Skeletal muscle cell (primary cell): ENCODE measurements at places on chromosomes 11 and 22.

DNA sequence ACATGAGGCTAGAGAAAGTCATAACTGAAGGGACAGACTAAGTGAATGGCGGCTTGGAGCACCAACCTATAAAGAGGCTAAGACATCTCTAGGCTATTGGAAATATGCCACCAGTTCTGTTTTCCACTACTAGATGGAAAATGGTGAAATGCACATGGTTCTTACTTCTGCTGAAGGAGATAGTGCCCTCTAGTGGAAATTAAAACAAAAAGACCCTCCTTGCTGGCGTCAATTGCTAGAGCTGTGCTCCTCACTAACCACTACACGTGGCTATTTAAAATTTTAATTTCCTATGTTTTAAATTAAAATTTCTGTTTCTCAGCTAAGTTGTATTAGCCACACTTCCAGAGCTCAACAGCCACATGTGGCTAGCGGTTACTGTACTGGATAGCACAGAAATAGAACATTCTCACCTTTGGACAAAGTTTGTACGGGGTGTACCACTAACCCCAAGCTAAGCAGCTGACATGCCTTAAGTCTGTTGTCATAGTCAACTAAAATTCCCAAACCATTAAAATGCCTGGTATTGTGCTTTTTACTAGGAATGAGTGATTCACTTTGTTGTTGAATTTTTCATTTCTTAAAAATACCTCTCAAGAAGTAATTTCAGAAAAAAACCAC, 34.1 kb upstream of the CALCA start:
- peak; percentile 1 for DNase-seq

DNA sequence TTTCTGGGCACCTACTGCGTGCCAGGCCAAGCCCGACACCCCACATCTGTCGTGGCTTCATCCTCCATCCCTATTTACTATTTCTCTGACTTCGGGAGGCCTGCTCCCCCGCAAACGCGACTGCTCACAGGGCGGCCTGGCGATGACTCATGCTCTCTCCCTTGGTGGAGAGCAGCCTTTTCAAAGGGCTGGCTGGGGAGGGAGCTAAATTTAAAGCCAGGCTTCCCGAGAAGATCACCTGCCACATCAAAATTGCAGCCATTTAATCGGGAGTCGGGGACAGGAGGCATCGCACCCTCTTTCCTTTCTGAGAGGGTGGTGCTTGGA, 24.9 kb upstream of the SHISAL1 start:
- DNase-seq, result no peak

GRCh38 chr11:103871923-103872551, 164.4 kb upstream of the DDI1 start:
- no peak for DNase-seq

GRCh38 chr11:10653946-10654810, 39.4 kb downstream of the IRAG1 start:
- DNase-seq, result no peak

DNA sequence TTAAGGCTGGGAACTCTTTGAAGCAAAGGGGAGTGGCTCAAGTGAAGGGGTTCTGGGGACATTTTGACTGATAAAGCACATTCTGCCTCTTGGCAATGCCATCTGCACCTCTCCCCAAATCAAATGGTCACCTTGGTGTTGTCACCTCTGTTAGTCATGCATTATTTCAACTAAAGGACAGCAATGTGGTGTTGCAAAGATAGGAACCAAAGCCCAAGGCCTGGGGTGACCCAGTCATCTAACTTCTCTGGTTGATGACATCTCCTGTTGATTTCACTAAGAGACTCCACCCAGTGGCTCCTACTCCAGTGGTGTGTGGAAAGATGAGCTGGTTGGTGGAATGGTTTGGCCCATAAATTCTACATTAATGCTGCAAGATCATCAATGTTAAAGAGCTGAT, 7.8 kb upstream of the MS4A1 start:
- DNase-seq, result no peak

DNA sequence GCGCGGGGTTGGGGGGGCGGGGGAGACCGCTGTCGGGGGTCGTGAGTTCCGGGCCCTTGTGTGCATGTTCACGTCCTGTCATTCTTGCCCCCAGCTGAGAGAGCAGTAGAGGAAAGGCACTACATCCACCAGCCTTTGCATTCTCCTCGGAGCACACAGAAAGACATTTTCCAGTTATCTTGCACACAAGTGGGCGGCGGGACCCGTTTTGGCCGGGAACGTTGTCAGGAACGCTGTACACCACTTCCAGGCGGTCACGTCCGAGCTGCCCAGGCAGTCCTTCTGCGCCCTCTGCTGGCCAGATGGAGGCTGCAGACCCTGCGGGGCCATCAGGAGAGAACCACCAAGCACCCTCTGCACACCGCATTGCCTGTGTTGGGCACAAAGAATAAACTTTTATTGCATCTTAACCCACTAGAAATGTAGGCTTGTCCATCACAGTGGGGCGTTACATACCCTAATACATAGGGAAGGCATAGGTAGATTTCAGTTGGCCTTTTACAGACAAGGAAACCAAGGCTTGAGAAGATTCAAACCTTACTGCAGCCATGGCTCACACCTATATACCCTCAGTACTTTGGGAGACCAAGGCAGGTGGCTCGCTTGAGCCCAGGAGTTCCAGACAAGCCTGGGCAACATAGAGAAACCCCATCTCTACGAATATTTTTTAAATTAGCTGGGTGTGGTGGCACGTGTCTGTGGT, 2.8 kb upstream of the CDKN1C start:
- DNase-seq, result peak; percentile 49

DNA sequence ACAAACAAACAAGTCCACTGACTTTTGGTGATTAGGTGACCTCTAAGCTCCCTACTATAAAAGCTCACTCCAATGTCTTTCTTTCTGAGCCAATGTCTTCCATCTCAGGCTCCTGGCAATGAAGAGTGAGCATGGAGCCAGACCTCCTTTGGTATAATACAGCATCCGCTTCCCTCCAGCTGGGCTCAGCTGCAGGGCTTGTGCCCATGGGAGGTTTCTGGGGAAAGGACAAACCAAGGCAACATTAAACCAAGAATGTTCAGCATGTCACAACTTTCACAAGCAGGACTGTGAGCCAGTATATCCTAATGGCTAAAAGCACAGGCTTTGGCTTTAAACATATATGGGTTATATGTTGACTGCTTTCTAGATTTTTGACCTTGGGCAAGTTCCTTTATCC, 58.8 kb downstream of the EHF start:
- no peak for DNase-seq

GRCh38 chr22:17228725-17229126, 9.5 kb upstream of the ADA2 start:
- no peak for DNase-seq

DNA sequence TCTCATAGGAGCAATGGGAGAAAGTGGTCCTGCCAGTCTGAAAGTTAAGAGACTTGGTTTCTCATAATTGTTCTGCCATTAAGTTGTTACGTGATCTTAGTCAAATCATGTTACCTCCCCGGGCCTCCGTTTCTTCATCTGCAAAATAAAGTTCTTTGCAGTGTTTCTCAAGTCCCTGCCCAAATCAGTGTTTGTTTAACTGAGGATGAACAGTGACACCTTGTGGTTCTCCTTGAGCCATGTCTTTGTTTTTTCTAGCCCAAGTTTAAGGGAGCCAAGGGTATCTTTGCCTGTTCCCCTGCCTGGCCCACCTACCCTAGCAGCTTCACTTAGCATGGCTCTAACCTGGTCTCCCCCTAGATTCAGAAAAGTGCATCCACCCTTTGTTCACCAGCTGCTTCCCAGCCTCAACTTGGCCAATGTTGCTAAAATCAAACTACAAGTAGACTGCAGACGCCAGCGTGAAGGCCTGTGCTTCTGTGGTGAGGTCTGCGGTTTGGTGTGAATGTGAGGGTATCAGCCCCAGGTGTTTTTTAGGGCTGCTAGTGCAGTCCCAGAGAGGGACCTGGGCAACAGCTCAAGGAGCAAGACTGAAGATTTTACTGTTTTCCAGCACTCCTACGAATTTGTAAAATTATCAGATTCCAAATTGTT, 35.5 kb downstream of the FZD4 start:
- peak; percentile 49 for DNase-seq

GRCh38 chr11:102926961-102927623, 28.4 kb downstream of the MMP13 start:
- DNase-seq, result no peak

DNA sequence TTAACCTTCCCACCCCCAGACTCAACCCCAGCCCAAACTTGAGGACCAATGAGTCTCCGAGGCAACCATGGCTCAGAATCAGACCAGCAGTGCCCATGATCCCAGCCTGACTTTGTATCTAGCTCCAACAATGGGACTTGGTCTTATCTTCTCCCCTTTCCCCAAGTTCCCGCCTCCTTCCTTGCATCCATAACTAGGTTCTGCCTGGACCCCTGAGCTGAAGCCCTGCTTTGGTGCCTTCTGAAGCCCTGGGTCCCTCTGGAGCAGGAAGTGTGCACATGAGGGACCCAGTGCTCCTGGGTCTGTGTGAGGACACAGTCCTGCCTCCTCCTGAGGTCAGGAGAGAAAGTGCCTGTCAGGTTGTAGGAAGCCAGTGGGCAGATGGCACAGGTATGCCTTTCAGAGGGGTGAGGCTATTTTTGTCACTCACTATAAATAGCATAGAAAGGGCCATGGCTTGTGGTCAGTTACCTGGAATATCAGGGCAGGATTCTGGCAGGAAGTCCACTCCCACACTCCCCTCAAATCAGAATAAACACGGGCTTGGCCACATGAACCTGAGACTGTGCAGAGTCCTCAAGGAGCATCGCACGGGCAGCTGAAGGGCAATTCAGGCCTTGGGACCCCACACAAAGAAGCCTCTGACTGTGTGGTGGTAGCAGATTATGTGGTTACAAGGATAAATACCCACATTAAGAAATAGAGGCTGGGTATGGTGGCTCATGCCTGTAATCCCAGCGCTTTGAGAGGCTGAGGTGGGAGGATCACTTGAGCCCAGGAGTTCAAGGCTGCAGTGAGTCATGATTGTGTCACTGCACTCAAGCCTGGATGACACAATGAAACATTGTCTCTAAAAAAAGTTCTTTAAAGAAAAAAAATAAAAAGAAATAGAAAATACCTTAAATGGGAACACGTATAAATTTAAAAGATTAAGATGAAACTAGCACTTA, 27.4 kb downstream of the RCN1 start:
- no peak for DNase-seq

- no peak for DNase-seq
These were observed 129.1 kb upstream of the ARHGAP42 start for GRCh38 chr11:100557830-100558611.

DNA sequence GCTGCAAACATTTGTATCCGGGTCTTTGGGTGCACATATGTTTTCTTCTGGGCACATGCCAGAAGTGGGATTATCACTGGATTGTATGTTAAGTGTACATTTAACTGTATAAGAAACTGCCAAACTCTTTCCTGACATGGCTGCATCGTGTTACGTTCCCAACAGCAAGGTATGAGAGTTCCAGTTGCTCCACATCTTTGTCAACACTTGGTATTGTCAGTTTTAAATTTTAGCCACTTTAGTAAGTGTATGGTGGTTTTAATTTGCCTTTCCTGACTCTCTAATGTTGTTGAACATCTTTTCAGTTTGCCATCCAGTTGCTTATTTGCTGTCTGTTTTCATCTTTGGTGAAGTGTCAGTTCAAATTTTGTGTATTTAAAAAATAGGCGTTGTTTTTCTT, 22.5 kb upstream of the SMIM38 start:
- DNase-seq, result no peak

GRCh38 chr11:44709966-44710365, 16.8 kb upstream of the TSPAN18 start:
- peak; percentile 12 for DNase-seq

GRCh38 chr11:11382858-11383532, 29.9 kb upstream of the CSNK2A3 start:
- DNase-seq, result no peak

DNA sequence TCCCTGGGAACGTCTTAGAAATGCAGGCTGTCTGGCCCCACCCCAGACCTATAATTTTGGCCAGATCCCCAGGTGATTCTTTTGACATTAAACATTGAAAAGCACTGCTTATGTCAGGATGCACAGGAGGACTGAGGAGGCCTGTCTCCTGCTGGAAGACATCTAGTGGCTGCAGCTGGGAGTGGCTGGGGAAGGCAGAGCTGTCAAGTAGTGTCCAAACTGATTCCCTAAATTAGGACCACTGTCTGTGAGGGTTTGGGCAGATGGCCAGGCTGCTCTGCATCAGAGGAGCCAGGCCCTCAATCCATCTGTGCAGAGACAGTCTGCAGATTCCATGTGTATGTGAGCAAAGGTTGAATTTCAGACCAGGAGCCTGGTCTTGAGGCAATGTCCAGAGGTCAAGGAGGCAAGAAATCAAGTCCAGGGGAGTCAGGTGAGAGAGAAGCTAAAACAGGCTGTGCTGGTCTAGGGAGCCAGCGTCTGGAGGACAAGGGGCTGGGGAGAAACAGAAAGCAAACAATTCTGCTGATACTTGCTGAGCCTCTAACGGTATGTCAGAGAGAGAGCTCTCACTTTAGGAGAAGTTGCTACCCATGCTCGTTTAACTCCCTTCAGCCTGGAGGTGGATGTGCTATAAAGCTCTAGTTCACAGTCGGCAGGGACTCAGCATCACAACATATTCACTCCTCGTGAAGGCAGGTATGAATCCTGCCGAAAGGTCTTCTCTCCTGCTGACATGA, 15.3 kb upstream of the SYTL2 start:
- no peak for DNase-seq

- DNase-seq, result no peak
These were observed at the start of gene RASSF10 for GRCh38 chr11:13008625-13009475. Gene RASSF10 (plus strand): TSS chr11:13009316. CDS start chr11:13009577, 261 bp downstream.

DNA sequence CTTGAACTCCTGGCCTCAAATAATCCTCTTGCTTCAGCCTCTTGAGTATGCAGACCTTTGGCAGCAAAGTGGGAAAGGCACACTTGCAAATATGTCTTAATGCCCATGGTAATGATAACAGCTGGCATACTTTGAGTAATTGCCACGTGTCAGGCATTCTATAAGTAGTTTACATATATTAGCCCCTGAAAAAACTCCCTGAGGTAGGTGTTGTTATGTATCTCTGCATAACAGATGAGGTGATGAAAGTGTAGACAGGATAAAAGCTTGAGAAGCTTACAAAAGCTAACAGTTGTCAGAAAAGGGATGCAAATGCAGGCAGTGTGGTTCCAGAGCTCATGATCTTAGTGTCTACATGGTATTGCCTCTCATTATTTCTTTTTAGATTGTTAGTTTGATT, 291.1 kb upstream of the C11orf87 start:
- no peak for DNase-seq

DNA sequence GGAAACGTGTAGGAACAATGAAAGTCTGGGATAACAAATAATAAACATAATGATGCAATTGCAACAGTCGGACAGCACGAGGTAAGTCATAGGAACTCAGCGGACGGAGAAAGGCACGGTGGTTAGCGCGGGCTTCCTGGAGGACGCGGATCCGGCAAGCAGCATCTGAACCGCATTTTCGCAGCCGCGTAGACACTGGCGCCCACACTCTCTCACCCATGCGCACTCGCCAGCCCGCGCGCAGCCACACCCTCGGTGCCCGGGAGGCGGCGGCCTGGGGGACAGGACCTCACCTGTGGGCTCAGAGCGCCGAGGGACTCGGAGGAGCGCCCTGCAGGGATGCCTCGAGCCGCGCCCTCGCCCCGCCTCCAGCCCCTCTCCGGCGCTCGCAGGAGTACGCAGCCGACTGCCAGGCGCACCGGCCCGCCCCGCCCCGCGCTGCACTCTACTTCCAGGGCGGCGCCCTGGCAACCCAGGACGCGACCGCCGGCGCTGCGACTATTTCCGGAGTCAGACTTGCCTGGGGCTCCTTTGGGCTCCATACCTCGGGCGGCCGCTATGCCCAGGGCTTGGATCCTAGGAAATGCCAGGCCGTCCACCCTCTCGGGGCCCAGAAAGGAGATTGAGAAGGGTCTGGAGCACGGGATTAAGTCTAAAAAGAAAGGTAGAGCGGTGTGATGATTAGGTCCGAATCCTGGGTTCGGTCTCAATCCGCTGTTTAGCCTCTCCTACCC, at the start of gene TTLL1:
Gene TTLL1 (minus strand): TSS at position 408 of the 734 bp plus-strand sequence. CDS start 13,805 bp downstream, outside the sequence.
- peak; percentile 41 for DNase-seq

- no peak for DNase-seq
These were observed 154.3 kb upstream of the E2F8 start for GRCh38 chr11:19395050-19395449.
